Left kidney (tissue), 8 donors: ENCODE measurements at places on chromosomes 16 and 17.

GRCh38 chr17:14318109-14318917 is 17.4 kb downstream of the HS3ST3B1 start:
- DNase-seq = no peak

GRCh38 chr16:159136-159849 is 6.5 kb upstream of the HBM start:
- DNase-seq = no peak

DNA sequence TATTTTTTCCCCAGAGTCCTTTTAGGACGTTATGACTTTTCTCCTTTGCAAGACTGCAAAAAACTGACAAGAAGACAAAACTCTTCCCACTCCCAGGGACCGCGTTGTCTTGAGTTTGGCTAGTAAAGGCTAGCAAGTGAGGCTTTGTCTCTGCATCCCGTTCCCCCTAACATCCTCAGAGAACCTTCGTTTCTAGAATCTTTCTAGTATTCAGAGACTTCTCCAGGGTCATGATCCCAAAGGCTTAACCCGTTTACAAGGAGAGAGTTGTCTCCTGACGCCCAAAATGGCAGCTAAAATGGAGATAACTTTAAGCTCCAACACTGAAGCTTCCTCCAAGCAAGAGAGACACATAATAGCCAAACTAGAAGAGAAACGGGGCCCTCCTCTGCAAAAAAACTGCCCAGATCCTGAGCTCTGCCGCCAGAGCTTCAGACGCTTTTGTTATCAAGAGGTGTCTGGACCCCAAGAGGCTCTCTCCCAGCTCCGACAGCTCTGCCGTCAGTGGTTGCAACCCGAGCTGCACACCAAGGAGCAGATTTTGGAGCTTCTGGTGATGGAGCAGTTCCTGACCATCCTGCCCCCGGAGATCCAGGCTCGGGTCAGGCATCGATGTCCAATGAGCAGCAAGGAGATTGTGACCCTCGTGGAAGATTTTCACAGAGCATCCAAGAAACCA is 843 bp downstream of the ZNF174 start:
- peak; percentile 8 for DNase-seq

- no peak for DNase-seq
Observed at GRCh38 chr17:81115749-81116464, 49.4 kb upstream of the PVALEF start.

DNA sequence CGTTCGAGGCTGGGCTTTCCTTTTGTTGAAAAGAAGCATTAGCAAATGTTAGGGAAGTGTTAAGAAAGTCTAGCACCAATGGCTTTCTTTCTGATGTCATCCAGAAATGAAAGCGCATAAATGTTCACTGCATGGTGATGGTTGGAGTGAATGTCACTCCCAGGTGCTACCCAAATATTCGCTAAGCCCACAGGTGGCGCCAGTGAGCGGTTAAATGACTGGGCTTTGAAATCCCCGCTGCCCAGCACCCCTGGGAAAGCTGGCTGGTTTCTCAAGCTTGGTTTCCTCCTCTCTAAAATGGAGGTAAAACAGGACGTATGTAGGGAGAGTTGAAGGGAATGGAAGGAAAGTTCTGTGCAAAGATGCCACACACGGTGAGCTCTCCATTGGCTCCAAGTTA is 104.4 kb downstream of the IRX5 start:
- DNase-seq = peak; percentile 37

DNA sequence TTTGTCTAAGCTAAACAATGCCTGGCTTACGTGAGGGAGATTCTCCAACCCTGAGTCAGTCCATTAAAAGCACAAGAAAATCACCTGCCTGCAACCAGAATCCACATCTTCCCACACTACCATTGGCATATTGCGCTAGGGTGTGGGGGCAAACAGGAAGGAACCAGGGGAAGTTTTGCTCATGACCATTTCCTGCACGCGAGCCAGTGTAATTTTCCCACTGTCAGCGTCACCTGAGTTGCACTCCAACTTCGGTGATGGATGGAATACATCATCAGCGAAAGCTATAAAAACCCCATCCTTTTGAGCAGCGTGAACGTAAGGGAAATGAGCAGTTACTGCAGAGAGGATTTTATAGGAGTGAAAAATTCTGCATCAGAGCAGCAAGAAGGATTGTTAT is 167.9 kb upstream of the NOL11 start:
- DNase-seq = no peak

GRCh38 chr16:1713933-1714332 is 7.9 kb downstream of the MAPK8IP3 start:
- DNase-seq = peak; percentile 18

GRCh38 chr17:4768298-4768697 is 3.4 kb upstream of the TM4SF5 start:
- DNase-seq = no peak

DNA sequence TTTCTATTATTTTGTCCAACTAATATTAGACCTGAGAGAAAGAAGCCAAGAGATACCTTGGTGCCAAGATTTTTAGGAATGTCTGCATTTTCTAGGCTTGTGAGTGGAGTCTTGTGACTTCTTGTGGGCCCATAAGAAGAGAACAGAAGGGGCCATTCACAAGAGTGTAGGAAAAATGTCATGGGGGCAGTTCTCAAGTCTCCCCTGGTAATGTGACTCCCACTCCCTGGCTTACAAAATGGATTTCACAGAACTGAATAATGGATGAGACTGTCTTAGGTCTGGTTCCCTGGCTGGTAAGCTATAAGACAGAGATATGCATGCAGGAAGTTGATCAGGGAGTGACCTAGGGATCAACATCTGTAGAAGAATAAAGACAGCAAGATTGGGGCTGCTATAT is 181.3 kb downstream of the CBLN1 start:
- DNase-seq = no peak

DNA sequence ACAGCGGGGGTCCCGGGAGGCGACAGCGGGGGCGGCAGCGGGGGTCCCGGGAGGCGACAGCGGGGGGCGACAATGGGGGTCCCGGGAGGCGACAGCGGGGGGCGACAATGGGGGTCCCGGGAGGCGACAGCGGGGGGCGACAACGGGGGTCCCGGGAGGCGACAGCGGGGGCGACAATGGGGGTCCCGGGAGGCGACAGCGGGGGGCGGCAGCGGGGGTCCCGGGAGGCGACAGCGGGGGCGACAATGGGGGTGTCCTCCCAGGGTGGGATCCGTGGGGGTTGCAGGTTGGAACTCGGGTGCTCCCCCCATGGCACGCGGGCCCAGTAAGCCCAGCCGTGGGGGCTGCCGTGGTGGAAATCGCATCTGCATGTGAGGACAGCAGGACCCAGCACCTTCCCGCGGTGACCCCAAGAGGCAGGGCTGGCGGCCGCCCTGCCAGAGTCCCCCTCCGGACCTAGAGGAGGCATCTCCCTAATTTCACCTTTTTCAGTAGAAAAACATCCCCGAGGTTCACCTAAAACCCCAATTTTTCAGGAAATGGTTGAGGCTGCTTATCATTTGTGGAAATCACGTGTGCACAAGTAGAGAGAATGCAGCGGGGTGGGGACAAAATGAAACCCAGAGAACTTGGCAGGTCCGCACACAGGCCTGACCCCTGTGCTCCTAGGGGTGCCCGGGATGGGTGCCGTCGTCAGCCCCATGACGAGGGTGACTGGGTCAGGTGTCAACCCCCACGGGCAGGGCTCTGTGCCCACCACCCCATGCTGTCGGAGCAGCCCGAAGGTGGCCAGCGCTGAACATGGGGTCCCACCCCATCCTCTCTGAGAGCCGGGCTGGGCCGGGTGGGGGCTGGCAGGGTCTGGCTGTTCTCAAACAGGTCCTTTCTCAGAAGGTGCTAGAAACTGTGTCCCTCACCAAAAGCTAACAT is 10.5 kb upstream of the METRNL start:
- DNase-seq = no peak

DNA sequence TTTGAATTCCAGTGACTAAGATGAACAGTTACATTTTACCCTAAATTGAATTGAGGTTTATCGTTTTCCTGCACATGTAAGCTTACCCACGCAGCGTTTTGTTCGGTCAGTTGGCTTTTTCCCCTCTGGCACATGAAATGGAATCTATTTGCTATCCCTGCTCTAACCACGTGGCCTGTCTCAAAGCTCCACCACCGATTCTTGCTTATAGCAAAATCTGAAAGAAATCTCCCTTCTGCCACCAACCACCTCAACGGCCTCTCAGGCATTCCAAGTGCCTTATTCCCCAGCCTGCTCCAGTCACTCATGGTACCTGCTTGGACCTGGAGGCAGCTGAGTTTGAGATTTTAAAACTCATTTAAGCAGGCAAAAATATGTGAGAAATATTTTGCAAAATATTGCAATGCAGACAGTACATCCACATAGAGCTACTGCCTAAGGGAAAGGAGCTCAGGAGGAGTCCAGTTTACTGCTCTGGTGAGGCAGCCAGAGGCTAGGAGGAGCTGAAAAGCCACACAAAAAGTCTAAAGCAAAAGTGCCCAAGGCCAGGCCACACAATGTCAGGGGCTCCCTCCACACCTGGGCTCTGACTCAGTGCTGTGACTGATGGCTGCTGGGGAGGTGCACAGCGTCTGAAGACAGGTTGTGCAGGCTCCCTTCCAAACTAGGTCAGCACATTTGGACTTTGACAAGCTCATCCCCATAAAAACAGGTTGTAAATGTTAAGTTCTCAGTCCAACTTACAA is 26.4 kb downstream of the ARHGAP17 start:
- DNase-seq = no peak

DNA sequence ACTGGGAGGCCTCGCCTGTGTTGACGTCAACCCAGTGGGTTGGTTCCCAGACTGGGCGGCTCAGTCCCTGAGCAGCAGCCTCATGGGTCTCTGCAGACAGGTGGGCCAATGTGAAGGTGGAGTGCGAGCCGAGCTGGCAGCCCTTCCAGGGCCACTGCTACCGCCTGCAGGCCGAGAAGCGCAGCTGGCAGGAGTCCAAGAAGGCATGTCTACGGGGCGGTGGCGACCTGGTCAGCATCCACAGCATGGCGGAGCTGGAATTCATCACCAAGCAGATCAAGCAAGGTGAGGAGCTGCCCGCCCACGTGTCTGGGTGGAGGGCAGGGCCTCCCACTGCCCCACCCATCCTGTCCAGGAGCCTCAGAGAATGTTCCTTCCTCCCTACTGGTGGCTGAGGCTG is 44.1 kb downstream of the MRC2 start:
- no peak for DNase-seq

- DNase-seq = no peak
Observed at GRCh38 chr16:3798838-3799237, 81.5 kb upstream of the TRAP1 start.

GRCh38 chr17:59754552-59754951 is 47.1 kb downstream of the VMP1 start:
- no peak for DNase-seq

- DNase-seq = no peak
Observed at GRCh38 chr16:2910441-2910969, 1.2 kb upstream of the FLYWCH1 start.
